Stimulated activated CD8-positive, alpha-beta memory T cell treated with anti-CD3 and anti-CD28 coated beads, Interleukin-15, amount 100 ng/mL, for 24 hours (primary cell): ENCODE measurements at places on chromosomes 2 and 18.

DNA sequence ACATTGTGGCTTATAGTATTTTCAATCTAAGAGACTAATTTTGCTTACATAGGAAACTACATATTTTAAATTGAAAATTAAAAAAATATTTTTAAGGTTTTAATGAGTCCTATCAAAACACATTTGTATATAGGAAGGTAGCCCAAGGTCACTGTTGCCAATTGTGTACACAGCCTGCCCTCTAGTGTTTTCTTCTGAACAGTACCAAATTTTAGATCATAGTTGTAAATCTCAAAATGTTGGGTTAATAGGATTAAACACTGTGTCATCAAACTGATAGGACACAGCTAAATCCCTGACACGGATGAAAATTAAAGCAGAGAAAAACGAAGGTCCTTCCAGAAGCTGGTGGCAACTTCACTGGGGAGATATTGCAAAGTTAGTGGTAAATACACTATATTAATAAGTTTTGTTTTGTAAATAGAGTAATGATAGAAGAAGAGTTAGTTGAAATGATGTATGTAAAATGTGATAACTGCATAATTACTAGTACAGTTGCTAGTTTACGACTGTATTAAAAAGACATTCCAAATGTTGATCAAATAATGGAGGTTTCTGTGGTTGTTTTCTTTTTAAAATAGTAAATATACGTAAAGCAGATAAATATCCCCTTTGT, 19.7 kb downstream of the CLUL1 start:
- DNase-seq: no peak

DNA sequence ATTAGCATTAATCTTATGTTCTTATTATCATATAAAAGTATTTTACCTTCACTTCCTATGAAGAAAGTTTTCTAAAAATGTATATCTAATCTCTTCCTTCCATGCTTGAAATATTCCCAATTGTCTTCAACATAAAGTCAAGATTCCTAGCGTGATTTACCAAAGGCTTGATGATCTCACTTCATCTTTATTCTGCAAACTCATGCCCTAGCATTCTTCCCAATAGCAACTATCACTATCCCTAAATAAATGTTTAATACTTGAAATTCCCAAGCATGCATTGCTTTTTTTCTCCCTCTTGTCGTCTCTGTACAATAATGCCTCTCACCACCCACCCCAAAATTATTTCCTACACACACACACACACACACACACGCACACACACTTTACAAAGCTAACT, 125.8 kb downstream of the VWC2L start:
- no peak for DNase-seq

DNA sequence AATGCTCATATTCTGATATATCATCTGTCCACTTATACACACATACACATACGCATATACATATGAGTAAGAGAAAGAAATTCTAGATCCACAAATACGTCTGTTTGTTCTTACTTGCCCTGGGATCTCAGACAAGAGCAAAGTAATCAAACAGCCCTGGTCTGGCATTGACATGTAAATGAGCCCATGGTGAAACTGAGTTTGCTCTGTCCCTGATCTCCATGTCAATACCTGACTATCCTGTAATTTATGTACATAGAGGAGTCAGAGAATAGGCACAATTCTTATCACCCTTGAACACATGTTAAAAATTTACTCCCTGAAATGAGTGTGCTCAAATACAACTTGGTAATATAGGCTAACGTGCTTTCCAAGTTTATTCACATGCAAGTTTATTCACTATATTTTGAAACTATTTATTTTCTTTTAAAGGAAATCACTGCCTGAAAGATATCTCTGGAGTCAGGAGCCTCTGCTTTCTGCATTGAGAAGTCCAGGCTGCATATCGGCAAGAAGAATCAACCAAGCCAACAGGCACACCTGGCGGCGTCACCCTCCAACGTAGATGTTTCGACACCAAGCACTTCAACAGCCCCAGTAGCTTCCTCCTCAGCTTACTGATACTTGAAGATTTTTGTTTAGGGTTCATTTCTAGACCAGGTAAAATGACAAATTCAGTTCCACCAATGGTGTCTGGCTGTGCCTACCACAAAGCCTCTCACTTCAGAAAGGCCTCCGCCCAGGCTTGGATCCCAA, 100.6 kb downstream of the CMPK2 start:
- DNase-seq: no peak

DNA sequence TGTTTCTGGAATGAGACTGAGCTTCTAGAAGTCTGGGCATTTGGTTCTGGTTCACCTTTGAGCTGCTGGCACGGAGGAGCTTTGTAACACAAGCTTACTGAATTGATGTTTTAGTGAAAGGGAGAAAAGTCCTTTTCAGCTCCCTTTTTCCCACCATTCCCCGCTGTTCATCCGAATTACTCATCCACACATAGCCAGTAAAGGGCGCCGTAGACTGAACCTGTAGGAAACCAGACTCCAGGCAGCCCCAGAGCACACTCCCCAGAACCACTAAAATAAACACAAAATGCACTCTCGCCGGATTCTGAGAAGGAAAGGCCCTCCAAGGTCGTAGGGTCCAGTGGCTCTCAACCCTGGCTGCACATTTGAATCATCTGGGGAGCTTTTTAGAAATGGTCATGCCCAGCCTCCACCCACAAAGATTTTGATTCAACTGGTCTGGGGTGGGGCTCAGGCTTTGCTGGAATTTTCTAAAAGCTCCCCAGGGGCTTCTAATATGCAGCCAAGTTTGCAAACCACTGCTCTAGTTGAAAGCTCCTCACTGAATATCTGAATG, 29.6 kb downstream of the TCF7L1 start:
- DNase-seq: no peak

GRCh38 chr2:53455094-53455493, 312.5 kb upstream of the CHAC2 start:
- no peak for DNase-seq

DNA sequence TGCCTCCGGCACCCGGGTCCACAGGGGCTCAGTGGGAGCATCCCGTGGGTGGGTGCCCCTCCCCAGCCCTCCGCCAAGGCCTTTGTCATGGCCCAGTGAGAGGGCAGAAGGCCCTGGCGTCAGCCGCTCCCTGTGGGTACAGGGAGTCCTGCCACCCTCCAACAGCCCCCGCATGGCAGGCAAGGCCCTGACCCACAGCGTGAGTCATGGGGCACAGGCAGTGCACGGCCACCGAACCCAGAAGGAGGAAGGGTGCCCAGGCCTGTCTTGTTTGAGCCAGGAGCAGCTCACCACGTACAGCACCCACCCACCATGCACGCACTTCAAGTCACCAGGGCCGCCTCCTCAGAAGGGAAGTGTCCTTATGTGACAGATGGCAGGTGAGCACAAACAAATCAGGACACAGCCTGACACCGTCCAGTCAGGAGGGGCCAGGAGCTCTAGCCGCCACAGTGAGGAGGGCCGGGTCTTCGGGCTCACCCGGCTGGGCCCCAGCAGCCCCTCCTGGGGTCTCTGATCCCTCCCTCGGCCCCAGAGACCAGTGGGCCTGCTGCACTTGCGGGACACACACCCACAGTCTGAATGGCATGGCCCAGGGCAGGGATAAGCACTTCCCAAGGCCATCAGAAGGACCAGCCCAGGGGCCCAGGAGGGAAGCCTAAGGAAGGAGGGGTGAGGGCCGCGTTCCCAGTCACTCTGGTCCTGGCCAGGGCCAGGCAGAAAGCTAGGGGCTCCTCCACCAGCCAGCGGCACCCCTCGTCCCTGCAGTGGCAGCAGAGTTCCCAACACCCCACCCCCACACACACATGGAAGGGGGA, 25.8 kb downstream of the BIN1 start:
- no peak for DNase-seq

DNA sequence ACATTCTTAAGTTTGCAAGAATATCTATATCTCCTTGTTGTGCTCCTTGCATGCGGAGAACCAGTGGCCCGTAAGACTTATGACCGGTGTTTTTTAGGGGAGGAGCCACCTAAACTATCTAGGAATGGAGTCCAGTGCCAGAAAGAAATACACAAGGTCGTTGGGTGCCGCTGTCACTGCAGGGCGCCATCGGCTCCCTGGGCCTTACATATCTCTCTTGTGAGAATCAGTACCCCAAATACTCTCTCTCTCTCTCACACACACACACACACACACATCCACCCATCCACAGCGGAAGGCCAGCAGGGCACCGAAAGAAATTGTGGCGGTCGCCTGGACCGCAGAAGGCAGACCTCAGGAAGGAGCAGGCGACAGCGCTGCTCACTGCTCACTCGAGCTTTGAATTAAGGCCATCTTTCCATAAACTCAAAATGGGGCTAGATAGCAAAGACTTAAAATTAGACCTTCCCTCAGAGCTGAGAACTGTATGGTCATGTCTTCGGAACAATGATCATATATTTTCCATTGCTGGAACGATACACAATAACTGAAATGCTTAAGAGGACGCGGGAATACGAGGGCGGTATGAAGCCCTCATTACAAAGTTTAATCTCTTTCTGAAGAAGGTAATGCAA, 10.4 kb downstream of the NR4A2 start:
- DNase-seq: no peak

DNA sequence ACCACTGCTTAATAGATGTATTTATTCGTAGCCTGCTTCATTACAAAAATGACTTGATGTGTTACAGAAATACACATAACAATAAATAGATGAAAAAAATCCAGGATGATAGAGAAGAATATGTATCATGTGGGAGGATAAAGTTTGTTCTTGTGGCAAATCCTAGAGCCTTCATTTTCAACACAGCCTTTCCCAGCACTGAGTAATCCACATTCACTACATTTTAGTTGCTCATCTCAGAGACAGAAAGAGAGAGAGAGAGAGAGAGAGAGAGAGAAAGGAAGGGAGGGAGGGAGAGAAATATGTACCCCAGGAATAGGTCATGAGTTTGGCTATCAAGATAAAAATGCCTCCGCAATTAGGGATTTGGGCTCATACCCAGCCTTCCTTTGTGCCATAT, 144.3 kb downstream of the RBMS1 start:
- no peak for DNase-seq

- DNase-seq: no peak
Observed at GRCh38 chr2:207847807-207848544, 78.3 kb upstream of the FZD5 start.

- DNase-seq: no peak
Observed at GRCh38 chr2:39107724-39108273, 13.1 kb downstream of the SOS1 start.

DNA sequence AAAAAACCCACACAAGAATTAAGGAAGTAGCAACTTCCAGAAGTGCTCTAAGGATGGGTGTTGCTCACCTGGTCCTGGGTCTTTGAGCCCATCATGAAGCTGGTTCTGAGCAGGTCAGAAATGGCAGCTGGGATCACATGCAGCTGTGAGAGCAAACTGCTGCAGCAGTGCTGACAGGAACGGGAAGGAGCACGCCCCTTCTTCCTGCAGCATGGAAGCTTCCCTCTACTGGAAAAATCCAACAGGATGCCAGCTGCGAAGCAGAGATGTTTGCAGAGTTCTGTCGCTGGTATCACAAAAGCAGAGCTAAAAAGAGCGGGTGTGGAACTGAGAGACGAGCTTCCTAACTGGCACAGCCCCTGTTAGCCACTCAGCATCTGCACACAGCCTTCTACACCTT, 33.7 kb downstream of the EIF4E2 start:
- no peak for DNase-seq

GRCh38 chr18:48932462-48932818, 18.3 kb downstream of the SMAD7 start:
- no peak for DNase-seq

DNA sequence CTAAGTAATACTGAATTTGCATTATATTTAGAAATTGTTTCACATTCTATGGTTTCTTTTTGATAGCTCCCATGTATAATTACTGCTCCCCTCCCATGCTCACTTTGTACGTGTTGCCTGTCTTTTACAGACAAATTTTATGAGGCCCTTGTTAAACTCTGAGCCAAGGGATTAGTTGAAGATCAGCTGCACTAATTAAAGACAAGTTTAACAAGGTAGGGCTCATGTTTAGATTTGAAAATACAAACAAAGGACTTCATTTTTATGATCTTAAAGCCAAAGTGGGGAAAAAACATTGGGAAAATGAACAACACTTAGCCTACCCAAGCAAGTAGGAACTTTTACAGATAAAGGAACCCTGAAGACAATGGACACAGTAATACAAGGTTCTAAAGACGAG, 46.2 kb downstream of the ARHGAP28 start:
- no peak for DNase-seq

- DNase-seq: no peak
Observed at GRCh38 chr2:196278491-196278911, 107.1 kb upstream of the STK17B start.

DNA sequence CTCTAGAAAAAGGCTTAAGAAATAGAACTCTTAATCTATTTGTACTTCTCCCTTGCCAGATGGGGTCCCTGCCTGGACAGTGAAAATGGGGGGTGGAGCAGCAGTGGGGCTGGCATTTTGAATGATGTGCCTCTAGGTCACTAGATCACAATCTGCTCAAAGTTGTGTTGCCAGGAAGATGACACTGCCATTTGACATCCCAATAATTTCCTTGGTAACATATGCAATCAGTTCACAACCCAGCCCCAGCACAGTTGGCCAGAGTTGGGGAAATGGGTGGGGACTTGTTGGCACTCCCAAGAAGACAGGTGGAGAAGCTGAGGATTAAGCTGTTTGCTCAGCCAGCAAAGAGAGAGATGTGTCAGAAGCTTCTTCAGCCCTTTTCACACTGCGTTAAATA, 558.3 kb upstream of the KLHL29 start:
- no peak for DNase-seq

- no peak for DNase-seq
Observed at GRCh38 chr2:174327841-174328113, 7.0 kb upstream of the SP9 start.

DNA sequence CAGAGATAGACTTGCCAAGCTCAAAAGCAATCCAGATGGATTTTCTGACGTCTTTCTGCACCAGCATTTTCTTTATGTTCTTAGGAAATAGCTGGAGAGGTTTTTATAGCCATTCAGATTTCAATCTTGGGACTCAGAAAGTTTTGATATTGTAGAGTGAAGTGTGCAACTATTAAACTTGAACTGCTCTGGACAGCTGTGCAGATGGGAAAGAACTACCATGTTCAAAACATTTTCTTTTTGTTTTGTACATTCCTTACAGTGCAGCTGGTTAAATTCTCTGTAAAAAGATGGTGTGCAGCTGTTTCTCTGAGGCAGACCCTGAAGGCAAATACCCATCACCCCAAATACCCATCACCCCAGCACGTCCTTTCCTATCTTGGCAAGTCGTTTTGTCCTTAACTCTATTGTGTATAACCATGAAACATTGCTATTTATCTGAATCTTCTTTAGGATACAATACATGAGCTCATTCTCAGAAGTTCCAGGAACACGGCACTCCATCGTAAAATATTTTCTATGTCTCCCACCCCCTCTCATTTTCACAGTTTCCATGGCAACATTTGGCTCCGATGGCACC, 38.8 kb downstream of the AQP4 start:
- no peak for DNase-seq

GRCh38 chr2:39925312-39925711, 146.3 kb upstream of the THUMPD2 start:
- no peak for DNase-seq

DNA sequence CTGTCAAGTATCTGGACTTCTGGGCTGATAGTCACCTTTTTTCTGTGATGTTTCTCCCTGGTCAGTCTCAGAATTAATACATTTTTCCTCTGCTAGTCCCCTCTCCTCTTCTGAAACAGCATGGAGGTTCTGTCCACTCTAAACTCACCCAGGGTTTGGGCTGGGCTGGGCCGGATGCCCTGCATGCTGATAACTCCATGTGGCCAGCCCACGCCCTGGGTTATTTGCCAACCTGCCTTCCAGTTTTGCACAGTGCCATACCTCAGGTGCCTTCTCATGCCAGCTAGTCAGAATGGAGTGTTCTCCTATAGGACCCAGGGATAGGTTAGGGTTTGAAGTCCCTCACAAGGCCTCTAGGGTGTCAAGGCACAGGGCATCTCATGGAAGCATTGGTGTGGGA, 32.2 kb downstream of the MEX3C start:
- no peak for DNase-seq
